ENCODE measurements at places on chromosomes 2 and 18.

GRCh38 chr2:185108588-185108987 lies 510.3 kb downstream of the ZNF804A start:
- DNase-seq: no peak

- no peak for DNase-seq
These were observed 88.6 kb downstream of the ACVR1C start for GRCh38 chr2:157540102-157540501.

GRCh38 chr2:236782938-236783337 lies 213.3 kb downstream of the ACKR3 start:
- no peak for DNase-seq

GRCh38 chr2:218860950-218861381 lies 1.4 kb downstream of the WNT6 start:
- DNase-seq: no peak

GRCh38 chr2:106575955-106576354 lies 88.8 kb downstream of the CD8B2 start:
- DNase-seq: no peak

- no peak for DNase-seq
These were observed 476.4 kb upstream of the CHST9 start for GRCh38 chr18:27661320-27662018.

DNA sequence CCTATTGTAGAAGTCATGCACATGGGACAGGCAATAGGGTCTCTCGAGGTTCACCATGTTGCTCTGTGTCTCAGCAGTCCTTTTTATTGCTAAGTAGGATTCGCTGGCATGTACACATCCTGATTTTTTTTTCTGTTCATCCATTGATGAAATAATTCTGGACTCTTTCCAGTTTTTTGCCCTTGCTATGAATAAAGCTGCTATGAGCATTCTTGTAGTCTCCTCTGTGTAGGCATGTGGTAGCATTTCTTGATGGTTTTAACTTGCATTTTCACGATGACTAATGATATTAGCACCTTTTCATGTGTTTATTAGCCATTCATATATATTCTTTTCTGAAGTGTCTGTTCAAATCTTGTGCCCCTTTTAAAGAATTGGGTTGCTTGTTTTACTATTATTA lies 65.8 kb upstream of the EDAR start:
- no peak for DNase-seq

DNA sequence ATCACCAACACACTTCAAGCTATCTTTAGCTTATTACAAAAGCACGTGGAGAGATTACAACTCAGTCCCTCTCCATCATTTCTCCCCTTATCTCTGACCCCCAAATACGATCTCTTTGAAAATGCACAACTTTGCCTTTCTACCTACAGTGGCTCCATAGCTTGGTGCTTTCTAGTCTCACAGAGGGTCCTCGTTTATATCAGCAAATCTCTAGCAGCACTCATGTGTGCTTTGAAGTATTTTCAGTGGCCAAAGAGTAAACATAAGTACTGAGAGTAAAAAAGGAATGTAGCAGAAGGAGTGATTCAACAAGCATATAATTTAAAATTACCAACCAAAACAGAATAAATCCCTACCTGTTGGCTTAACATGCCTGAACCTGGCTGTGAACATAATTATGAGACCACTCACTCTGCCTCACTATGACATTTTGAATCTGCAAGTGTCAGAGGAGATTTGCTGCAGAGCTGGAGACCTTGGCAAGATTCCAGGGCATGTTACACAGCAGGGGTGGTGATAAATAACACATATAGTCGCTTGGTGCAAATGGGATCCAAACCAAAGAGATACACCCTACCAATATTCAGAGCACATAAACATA lies 54.6 kb downstream of the LAMA3 start:
- no peak for DNase-seq

All from T-helper 2 cell (primary cell).